ENCODE measurements at places on chromosomes 6 and 20.

DNA sequence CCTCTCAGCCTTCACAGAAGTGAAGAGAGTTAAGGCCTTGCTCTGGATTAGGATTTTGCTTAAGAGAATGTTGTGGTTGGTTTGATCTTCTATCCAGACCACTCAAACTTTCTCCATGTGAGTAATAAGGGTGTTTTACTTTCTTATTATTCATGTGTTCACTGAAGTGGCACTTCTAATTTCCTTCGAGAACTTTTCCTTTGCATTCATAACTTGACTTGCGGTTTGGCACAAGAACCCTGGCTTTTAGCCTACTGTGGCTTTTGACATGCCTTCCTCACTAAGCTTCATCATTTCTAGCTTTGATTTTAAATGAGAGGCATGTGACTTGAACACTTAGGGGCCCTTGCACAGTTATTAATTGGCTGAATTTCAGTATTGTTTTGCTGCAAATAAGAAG is 166.1 kb upstream of the OPRM1 start:
- no peak for DNase-seq

DNA sequence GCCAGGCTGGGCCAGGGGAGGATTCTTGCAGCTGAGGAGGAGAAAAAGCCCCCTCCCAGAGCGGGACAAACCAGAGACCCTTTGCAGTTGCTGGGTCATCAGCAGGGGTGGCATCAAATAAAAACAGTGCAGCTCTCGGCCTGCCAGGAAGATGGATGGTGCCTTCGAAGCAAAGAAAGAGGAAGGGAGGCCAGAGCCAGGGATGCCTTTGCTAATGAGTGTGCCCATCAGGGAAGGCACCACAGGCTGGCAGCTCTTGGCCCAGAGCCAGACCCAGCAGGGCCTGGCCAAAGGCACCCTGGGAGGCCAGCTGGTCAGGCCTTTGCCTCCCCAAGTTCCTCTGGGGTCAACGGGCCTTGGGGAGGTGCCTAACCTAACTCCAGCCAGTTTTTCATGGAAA is 26.3 kb upstream of the ZNF318 start:
- DNase-seq: no peak

DNA sequence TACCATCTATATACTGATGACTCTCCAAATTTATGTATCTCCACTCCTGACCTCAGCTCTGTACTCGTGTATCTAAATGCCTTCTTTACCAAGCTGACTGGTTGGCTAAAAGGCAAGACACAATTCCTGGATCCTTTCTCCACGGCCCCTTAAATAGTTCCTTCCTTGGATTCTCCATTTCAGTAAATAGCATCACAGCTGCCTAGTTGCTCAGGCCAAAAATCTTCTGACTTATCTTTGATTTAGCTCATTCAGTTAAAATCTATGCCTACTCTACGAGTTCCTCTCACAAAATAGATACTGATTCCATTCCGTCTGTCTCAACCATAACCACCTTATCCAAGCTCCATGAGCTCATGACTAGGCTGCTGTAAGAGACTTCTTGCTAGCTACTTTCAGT is 49.5 kb upstream of the LY86 start:
- DNase-seq: no peak

DNA sequence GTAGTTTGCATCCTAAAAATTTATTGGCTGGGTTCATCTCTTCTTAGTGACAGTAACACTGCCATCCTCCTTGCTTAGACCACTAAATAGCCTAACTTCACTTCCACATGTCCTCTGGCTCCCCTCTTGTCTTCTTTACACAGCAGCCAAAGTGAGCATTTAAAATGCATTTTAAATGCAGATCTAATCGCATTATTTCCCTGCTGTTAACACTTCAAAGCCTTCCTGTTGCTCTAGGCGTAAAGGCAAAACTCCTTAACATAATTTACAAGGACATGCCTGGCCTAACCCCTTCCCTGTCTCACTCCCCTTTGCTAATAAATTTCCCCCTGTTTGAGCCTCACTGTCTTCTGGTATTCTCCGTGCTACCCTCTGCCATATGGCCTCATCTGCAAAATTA is 26.5 kb downstream of the NKAIN2 start:
- DNase-seq: no peak

DNA sequence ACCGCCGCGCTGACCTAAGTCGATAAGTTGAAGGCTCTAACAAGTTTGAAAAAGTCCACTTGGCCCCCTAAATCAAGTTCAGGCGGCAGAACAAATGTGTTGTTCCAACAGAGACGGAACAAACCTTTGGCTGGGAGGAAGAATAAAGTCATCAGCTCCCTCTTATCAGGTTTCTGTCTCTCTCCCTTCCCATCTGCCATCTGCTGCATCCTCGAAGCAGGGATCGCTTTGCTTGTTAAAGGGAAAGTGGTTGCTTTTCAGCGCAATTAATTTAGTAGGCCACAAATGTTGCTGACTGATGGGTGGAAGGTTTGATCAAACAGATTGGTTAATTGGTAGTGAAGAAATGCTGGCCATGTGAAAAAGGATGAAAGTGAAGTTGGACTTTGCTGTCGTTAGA is 64.3 kb downstream of the CDH4 start:
- no peak for DNase-seq

GRCh38 chr6:25277857-25278256 is 1.3 kb upstream of the CARMIL1 start:
- no peak for DNase-seq

DNA sequence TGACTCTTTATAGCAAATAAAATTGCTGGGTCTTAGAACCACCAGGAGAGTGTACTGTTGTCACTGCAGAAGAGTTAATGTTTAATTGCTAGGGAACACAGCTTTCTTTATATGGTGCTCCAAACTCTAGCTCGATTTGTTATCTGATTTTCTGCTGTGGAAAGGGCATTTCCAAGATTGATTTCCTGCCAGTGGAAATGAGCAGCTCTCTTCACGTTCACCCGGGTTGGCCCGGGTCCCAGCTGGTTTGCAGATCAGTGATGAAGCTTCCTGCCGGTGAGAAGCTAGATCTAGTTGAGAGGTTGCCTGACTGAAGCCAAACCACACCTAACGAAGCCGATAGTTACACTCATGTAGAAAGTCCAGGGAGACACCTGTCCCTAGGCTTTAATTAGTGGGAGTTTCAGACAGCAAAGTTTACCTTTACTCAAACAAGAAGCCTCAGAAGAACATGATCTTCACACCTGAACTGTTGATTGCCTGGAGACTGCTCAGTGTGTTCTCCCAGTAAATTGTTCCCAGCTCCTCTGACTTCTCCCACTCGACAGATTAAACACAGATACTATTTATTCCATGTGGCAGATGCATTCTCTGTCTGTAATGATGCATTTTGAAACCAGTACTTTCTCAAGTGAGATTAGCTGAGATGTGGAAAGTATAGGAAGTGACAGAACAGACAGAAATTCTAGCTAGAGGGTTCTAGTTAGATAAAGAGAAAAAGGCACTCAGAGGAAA is 27.8 kb downstream of the PAQR8 start:
- peak; percentile 86 for DNase-seq

DNA sequence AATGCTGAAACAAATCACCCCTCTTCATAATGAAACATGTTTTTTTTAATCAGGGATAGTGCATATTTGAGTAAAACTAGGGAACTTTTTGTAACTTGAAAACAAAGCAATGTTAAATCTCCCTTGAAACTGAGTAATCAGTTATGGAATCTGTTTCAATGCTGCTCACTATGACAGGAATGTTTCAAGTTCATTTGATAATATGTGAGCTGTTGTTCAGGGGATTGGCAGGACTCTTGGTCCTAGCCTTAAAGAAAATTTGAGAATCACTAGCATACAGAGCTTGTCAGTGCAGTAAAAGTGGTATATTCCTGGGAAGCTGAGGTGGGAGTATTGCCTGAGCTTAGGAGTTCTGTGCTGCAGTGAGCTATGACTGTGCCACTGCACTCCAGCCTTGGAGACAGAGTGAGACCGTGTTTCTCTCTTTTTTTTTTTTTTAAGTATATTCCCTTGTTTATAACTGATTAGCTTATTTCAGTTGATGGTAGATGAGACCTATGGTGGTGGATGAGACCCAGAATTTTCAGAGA is 21.6 kb upstream of the CALHM6 start:
- DNase-seq: no peak

GRCh38 chr6:138455746-138456400 is 43.4 kb downstream of the NHSL1 start:
- DNase-seq: no peak

DNA sequence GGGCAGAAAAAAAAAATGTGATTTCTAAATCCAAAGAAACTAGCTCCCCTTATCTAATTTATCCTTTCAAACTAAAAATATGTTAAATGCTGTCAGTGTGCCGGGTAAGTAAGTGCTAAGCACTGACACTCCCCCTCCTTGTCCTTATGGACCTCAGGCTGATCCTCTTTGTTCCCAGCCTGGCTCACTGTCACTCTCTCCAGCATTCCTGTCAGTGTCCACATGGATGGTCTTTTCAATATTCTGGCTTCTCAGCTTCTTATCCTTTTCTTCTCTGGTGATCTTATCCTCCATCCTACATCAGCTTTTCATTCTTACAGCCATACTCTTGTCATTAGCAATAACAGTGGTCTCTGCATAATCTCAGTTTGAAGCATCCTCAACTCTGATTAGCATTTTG is 55.0 kb downstream of the BCKDHB start:
- no peak for DNase-seq

DNA sequence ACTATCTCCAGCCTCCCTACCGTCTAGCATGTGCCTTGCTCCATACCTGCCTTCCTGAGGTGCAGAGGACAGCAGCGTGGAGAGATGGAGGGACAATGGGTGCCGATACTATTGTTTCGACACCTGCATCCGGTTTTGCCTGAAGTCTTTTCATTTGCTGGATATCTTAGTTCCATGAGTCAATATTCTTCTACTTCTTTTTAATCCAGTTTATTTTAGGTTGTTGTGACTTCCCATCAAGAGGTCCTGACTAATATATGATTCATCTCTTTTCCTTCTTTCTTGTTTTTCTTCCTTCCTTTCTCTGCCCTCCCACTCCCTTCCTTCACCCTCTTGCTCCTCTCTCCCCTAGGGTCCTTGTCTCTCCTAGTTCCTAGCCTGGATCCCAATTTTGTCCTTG is 91.4 kb downstream of the CDH26 start:
- DNase-seq: no peak

GRCh38 chr6:147109707-147110106 is 94.5 kb upstream of the STXBP5 start:
- no peak for DNase-seq

GRCh38 chr6:5937936-5938706 is 68.6 kb downstream of the NRN1 start:
- DNase-seq: no peak

DNA sequence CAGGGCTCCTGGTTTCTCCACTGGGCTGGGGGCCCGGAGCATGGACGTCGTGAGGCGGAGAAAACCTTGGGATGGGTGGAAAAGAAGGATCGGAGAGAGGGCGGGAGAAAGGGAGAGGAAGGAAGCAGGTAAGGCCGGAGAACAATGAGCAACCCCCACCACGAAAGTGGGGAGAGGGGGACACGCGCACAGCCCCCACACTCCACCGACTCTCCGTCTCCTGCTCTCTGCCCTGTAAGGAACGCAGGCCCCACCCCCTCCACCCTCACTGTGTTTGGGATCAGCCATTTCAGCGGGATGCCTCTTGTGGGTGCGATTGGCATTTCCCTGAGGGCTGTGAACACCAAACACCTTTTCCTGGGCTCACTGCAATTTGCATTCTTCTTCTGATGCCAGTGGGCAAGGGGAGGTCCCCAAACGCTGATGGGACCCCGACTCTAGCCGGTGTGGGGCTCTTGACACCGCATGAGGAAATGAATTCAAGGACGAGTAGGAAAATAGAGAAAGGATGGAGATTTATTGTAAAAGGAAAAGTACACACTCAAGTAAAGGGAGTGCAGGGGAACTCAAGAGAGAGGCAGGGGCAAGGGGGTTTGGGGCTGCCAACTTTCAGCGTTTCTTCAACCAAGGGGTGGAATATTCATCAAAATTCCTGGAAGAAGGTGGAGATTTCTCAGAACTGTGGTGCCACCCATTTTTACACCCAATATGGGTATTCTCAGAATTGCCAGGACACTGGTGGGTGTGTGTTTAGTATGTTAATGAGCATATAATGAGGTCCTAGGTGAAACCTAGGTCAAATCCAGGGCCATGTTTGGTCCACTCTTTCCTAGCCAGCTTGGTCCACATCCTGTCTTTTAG is 13.1 kb upstream of the RAET1L start:
- DNase-seq: no peak

DNA sequence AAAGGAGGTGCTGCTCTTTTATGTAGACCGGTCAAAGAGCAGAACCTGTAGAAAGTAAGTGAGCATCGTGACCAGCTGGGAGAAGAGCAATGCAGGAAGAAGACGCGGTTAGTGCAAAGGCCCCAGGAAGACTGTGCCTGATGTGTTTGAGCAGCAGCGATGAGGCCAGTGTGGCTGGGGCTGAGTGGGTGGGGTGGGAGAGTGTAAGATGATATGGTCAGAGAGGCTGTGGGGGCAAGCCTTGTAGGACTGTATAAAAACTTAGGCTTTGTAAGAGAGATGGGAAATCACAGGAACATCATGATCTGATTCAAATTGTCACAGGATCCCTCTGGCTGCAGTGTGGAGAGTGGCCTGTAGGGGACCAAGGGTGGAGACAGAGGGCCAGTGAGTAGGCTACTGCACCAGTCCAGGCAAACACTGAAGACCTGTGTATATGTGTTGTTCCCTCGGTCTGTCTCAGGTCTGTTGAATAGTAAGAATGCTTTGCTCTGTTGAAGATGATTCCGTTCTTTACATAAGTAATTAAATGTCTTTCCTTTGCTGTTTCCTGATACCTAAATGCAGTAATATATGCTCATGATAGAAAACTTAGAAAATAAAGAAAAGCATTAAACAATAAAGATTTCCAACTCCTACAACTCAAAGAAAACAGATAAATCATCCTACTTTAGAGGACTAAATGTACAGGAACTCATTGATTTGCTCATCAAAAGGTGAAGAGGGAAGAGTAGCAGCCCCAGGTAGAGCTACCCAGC is 23.6 kb upstream of the WFDC2 start:
- DNase-seq: peak; percentile 56

DNA sequence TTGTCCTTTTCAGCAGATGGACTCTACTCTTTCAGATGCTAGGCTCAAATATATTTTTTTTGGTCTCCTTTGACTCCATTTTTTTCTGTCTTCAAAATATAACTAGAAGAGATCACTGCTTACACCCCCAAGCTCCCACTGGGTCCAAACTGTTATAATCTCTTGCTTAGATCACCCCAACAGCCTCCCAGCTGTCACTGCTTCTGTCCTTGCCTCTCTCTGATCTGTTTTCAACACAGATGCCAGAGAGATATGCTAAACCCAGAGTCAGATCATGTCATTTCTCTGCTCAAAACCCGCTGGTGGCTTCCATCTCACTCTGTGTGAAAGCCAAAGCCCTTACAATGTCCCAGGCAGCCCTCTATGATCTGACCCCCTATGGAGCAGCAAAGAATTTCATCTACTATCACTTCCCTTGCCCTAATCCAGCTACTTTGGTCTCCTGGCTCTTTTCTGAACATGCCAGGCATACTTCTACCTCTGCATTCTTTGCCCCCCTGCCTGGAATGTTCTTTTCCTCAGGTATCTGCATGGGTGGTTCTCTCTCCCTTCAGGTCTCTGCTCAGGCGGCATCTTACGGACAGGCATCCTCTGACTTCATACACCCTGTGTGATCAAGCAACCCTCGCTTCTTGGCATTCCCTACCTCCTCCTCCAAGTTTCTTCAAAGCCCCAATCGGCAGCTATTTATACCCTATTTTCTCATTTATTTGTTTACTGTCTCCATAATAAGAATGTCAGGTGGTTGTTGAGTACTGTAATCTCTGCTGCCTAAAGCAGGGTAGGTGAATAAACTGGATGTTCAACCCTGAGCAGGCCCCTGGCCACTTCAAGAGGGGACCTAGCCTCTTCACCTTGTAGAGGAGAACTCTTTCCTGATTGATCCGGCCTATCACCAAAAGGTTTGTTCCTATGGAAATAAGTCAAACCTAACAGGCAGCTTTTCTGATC is 43.6 kb upstream of the SLC4A11 start:
- DNase-seq: no peak

GRCh38 chr20:39146394-39146793 is 184.2 kb downstream of the DHX35 start:
- DNase-seq: no peak
